ENCODE measurements at places on chromosomes 1 and 21. TPM values are rescaled to one million over a fixed set of nuclear protein-coding genes. Genes with fewer than 3 reads are reported as not detected.

GRCh38 chr1:1315435-1315954 is 7.1 kb downstream of the PUSL1 start:
- no peak for DNase-seq

DNA sequence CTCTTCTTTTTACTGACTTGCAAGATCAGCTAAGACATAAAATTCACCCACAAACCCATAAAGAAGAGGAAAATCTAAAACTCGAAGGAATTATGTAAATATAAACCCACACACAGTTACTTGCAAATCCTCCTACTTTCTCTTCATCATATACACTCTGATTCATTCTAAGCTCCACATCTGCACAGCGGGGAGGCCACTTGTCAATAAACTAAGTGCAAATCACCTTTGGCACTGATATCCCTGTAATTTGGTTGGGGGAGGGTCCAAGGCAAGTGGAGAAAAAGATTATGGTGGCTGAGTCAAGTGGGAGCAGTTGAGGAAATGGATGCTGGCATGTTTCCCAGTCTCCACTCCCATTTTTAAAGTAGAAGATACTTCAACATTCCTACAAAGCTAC is 596.5 kb downstream of the MATN1 start:
- no peak for DNase-seq

The VHLL gene
- total RNA-seq = not detected

The GUCA2A gene
- not detected for total RNA-seq

- no peak for DNase-seq
These were observed 235.2 kb downstream of the DISC1 start for GRCh38 chr1:231861541-231862481.

The WDR3 gene
- 24.5 TPM for total RNA-seq

Data from suprapubic skin (tissue), 4 donors.